ENCODE measurements at places on chromosomes 5 and 9. TPM values are rescaled to one million over a fixed set of nuclear protein-coding genes. Genes with fewer than 3 reads are reported as not detected.

Gene CNTFR
- total RNA-seq: 22.1 TPM

Gene FAM120AOS
- 28.4 TPM for total RNA-seq

Gene PCDHGA8
- total RNA-seq: 1.6 TPM

Gene PCDHGA5
- 2.3 TPM for total RNA-seq

DNA sequence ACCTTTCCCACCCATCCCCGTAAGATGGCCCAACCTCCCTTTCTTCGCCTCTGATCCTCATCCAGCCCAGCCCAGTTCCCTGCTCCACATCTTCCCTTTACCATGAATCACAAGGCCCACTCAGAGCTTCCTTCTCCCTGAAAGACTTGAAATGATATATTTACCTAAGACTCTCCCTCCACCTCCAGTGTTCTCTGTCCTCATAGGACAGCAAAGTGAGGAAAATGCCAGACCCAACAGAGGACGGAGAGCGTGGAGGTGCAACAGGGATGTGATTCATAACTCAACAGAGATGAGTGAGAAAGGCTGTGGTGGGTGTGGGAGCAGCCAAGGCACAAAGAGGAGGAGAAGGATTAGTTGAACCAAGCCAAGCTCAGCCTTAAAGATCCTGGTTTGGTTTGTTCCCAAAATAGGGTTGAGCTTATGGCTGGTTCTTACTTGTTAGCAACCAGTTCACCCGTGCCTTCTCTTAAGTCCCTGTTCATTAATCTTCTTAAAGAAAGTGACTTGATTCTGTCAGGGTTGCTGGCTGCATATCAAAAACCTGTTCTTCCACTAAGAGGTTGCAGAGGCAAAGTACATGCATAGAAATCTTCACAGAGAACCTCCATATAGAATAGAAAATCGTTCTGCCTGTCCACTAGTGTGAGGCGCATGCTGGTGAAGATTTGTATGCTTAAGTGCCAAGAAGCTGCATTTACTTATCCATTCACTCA lies 183.2 kb downstream of the ACTL7B start:
- no peak for DNase-seq

DNA sequence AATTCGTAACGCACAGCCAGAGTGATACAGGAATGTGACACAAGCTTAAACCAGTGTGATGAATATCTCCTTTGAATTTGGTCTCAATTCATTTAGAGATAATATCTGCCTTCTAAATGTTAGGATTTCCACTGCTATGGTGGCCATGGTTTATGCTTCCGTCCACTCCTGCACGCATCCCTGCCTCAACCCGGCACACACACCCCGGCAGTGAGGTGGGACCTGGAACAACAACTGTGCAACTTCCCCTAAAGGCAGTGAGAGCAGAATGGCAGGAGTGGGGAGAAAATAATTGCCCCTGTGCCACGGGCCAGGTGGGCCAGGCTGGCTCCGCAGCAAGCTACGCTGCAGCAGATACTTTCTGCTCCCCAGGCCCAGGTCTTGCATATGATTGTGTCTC lies 72.6 kb upstream of the CPEB4 start:
- no peak for DNase-seq

DNA sequence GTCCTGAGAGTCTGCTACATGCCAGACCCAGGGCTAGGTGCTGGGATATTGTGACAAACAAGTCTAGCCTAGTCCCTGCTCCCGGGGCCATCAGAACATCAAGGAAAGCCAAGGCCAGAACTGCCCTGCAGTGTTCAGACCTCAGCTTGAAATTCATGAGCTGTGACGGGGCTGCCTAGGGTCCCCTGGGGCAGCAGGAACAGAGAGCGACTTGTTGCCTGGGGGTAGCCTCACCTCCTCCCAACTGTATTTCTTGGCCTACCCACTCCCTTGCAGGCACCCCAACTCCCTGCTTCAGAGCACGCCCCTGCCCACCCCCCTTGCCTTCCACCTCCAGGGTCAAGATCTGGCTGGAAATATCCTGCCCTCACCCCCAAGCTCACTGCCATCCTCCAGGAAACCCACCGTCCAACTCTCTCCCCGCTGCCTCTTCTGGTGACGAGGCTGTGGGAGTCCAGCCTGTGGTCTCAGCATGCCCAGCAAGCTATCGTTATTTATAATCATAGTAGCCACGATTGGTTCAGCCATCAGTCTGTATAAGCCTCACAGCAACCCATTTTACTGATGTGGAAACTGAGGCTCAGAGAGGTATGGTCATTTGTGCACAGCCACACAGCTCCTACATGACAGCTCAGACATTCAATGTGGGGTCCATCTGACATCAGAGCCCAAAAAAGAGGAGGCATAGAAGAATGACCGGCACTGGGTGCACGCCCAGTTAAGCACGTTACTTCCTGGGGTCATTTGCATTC lies 10.7 kb downstream of the DNM1 start:
- no peak for DNase-seq

DNA sequence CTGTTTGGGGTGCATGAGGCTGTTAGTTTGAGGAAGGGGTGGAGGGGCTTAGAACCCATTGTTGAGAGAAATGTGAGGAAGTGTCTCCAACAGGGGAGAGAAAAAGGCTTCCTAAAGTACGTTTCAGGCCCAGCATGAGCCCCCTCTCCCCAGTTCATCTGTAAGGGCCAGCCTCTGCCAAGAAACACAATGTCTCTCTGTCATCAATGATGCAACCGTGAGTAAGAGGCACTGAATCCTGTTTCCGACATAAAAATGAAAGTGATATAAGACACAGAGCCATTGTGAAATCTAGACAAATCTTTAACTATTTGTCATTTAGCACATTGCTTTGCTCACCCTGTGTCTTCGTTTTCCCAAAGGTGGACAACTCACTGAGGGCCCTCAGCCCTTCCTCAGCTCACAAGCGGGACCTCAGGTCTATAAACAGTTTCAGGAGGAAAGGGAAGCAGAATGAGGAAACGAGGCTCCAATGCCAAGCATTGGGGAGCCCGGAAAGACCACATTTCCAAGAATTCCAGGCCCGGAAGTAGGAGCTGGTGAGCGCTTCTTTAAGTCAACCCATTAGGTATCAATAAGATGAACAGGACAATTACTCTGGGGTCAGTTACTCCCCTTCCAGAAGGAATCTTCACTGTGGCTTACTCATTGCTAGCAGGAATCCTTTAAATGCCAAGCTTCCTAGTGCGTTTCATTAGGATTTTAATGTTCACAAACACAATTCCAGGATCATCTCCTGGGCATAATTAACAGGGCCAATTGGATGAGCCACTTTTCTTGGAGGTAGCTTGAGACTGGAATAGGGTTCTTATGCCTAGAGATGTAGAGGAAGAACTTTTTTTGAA lies 59.0 kb upstream of the KLF4 start:
- DNase-seq: peak; percentile 74

DNA sequence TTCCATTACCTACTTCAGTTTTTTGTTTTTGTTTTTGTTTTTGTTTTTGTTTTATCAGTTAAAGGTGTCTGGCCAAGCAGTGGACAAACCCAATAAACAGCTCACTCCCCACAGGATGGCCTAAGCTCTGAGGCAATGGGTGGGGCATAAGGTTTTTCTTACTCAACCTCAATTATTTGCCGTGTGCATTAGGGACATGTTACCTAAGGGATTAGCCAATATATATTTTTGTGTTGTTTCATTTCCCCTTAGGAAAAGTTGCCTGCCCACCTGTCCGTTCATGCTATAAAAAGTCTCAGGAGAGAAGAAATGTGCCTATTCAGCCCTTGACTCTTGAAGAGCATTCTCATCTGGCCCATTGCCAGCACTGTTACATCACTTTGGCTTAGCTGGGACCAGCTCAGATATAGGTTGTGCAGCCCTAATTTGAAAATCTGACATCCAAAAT lies 7.3 kb downstream of the SH3RF2 start:
- no peak for DNase-seq

DNA sequence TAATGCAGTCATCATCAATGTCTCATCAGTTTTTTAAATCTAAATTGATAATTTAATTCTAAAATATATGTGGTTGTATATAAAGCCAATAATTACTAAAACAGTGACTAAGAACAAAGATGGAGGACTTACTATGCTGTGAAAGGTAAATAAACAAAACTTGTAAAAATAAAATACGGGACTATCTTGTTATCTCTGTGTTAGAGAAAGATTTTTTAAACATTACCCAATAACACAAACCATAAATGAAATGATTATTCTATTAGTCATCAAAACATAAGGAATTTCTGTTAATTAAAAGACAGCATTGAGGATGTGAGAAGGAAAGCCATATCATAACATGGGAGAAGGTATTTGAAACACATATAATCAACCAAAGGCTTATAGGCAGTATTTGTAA lies 226.2 kb upstream of the SMC2 start:
- no peak for DNase-seq

DNA sequence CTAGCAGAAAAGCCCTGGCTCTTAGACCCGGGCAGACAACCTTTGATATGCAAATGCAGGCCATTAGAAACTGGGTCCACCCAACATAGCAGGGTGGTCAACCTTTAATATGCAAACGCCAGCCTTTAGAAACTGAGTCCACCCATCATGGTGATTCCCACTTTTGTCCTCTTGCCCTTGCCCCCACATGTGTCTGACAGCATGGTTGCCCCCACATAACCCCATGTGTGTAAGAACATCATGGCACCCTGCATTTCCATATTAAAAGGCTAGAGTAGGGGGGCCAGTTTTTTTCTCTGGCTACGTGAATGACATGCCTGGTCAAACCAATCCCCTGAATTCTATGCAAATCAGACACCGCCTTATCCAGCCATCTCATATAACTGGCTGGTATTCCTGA lies 273.2 kb upstream of the PRDM9 start:
- DNase-seq: no peak

DNA sequence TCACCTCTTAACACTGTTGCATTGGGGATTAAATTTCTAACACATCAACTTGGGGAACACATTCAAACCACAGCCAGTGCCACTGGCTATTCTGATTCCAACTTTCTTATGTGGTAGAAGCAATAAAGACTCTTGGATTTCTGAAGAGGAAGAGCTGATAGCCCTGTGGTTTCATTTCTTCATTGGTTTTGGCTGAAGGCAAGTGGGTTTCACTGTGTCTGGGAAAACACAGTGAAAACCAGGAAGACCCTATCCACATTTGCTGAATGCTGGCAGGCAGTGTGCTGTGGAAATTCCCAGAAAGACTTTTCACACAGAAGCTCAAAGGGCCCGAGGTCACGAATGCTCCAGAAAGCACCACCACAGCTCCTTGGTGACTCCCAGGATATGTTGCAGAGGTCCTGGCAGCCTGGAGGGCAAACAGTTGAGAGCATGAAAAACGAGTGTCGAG lies 67.1 kb downstream of the DAPK1 start:
- DNase-seq: no peak
